ENCODE measurements at places on chromosomes 2 and 18. TPM values are rescaled to one million over a fixed set of nuclear protein-coding genes. Genes with fewer than 3 reads are reported as not detected.

Gene C1GALT1C1L
- total RNA-seq = 2.1 TPM

Gene FHL2
- total RNA-seq = 4.1 TPM

Gene MAL
- total RNA-seq = 1.6 TPM

Gene LBX2
- total RNA-seq = 0.63 TPM

GRCh38 chr2:37026050-37026449, 58.1 kb downstream of the HEATR5B start:
- no peak for ATAC-seq

GRCh38 chr2:101267671-101268656, 15.3 kb downstream of the CNOT11 start:
- no peak for ATAC-seq
